Stimulated activated CD4-positive, alpha-beta T cell treated with anti-CD3 and anti-CD28 coated beads, Interleukin-4, amount 100 ng/mL, for 1 hour (primary cell): ENCODE measurements at places on chromosomes 3 and 15.

DNA sequence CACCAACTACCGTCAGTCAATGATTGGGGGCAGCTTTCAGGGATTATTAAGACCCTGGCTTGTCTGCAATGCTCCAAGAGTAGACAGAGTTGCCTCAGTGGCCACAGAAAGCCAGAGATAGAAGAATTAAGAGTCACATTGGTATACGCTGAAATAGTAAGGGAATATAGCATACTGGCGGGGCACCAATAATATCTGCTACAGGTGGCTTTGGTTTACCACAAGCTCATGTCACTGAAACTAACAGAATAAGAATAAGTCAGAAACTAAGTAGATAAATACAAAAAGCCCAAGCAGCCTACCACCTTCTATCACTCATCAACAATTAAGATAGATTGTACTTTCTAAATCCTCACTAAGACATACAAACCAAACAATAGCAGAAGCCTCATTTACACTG, 2.5 kb upstream of the FHIT start:
- no peak for DNase-seq

- DNase-seq: no peak
These were observed 13.1 kb downstream of the ROBO2 start for GRCh38 chr3:77052733-77053670.

DNA sequence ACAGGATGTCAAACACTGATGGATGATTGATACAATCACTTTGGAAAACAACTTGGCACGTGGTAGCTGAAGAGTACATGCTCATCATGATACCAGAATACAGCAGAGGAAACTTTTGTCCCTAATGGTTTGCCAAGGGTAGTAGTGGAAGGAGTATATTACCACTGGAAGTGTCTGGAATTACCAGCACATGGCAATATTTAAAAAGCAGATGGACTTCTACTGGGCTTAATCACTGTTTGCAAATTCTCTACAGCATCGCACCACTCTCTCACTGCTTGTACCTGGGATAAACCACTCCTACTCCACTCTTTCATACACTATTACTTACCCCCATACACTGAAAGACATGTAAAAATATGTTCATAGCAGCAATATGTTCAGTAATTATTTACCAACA, 19.6 kb upstream of the GP5 start:
- DNase-seq: no peak

DNA sequence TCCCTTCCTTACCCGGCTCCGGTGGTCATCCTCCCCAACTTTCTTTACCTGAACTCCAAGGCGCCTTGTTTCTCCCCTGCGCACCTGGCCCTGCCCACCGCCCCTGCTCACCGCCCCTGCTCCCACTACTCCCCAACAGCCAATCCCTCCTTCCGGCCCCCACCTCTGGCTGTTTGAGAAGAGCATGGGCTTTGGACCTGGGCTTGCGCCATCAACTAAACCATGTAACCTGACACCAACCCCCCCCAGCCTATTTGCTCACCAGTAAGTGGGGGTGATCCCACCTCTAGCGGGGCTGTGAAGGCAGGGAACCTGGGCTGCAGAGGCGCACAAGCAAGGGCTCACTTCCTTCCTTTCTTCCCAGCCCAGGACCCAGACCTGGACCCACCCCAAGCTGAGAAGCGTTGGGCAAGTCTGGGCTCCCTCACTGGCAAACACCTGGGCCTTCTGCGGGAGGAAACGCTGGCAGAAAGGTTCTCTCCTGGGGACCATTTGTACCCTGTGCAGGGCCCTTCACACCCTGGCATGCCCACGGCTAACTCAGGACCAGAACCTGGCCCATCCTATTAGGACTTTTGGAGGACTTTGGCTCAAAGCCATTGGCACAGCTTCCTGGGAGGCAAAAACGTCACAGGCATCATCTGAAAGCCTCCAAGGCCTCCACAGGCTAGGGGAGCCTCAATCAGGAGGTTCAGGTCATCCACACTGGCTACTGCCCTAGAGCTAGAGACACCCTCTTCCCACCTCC, at the start of gene PLXNB1:
TSS of gene PLXNB1 (minus strand) at position 127 of the 748 bp plus-strand sequence. CDS start 5,475 bp downstream, outside the sequence.
- peak; percentile 27 for DNase-seq

DNA sequence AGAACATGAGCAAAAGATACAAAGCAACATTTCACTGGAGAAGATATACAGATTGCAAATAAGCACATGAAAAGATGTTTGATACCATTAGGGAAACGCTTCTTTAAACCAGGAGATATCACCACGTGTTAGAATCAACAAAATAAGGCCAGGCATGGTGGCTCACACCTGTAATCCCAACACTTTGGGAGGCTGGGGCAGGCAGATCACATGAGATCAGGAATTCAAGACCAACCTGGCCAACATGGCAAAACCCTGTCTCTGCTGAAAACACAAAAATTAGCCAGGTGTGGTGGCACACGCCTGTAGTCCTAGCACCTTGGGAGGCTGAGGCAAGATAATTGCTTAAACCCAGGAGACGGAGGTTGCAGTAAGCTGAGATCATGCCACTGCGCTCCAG, 20.5 kb upstream of the MUC20 start:
- no peak for DNase-seq

DNA sequence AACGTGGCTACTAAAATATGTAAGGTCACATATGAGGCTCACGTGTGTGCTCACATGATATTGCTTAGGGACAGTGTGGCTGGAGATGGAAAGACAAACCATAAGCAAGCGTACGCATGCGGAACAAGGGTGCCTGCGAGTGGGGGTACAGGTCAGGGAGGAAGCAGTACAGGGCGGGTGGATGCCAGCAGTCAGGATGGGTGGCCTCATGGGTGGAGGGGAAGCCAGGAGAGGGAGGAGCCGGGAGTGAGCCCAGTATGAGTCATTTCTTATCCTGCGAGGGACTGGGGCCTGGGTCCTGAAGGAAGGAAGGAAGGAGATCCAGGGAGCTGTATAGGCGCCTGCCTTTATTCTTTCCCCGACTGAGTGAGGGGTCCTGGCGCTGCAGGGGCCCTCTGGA, 42.0 kb upstream of the CGNL1 start:
- no peak for DNase-seq

DNA sequence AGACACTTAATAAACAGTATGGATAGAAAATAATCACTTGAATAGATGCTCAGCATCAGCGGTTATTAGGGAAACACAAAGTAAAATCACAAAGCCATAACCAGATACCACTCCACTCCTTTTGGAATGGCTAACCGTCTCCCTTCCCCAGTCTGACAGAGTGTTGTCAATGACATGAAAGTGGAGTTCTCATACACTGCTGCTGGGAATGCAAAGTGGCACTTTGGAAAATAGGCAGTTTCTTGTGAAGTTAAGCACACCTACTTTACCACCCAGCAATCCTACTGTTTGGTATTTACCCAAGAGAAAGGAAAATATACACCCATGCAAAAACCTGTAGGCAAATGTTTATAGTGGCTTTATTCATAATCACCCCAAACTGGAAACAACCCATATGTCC, 81.0 kb upstream of the KLHL25 start:
- DNase-seq: no peak

GRCh38 chr15:100867433-100867832, 12.2 kb upstream of the ALDH1A3 start:
- no peak for DNase-seq

DNA sequence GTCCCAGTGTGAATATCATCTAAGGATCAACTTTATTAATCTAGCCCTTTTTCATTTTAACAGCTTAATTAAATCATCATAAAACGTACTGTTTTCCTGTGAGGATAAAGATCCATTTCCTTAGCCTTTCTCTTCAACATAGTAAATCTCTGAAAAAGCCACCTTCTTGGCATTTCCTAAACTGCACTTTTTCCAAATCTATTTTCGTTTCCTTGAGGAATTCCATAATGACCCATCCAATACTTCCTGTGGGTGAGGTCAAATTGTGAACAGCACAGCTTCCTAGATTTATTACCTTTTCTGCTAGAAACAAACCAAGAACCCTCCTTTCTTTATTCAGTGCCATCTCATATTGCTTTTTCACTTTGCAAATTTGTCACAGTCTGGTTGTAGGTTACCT, 129.4 kb upstream of the CNTN4 start:
- DNase-seq: no peak

GRCh38 chr15:91922646-91923547, 69.4 kb downstream of the SLCO3A1 start:
- DNase-seq: no peak

DNA sequence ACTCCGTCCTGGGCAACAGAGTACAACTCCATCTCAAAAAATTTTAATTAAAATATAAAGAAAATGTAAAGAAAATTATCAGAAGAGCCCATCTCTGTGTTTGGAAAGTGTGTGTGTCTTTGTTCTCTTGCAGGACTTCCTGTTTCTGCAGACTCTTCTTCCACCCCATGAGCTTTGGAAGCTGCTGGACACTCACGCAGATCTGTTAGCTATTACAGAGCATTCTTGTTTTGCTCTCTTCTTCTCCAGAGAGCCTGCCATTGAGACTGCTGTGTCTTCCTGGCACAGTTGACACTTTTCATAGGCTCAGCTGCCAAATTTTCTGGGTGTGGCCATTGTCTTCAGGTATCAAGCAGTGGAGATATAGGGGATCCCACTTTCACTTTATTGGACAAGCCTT, 6.0 kb upstream of the CCR8 start:
- no peak for DNase-seq

GRCh38 chr3:15307580-15307979, 24.8 kb downstream of the SH3BP5 start:
- DNase-seq: no peak

DNA sequence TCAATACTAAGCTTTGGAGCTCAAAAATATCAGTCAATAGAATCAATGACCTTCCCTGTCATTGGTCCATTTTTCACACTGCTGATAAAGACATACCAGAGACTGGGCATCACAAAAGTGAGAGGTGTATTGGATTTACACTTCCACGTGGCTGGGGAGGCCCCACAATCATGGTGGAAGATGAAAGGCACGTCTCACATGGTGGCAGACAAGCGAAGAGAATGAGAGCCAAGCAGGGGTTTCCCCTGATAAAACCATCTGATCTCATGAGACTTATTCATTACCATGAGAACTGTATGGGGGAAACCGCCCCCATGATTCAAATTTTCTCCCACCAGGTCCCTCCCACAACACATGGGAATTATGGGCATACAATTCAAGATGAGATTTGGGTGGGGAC, 81.9 kb downstream of the ANXA2 start:
- DNase-seq: no peak

DNA sequence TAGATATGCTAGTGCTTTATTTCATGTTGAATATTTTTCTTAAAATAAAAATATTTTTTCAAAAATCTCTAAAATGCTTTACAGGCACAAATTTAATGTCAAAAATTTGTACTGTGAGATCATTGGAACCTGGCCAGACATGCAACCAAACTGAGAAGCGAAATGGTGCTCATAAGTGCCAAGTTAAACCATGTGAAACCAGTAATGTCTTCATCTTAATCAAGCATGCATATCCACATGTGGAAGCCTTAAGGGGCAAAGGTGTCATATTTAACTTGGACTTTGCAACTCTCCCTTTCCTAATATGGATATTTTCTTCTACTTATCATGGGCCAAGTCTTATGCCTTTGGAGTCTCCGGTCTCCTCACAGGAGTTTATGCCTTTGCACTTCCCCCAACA, 208.9 kb upstream of the COL8A1 start:
- DNase-seq: no peak

GRCh38 chr3:192413461-192413860, 313.9 kb downstream of the FGF12 start:
- DNase-seq: no peak

DNA sequence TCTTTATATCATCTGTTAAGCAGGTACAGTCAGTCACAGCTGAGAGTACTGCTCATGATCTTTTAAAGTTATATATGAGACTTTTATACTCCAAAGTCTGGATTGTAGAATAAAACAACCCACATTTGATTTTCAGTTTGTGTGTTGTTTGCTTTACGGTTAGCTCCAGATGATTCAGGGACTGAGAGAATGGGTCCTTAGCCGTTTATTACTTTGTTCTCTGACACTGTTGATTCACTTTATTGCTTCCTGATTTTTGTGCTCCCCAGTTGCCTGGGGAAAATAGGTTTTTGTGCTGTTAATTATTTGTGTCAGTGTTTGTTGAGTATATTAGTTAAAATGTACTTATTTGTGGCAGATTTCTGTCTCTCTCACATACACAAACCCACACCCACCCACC, 8.6 kb upstream of the EBLN2 start:
- DNase-seq: no peak

- no peak for DNase-seq
These were observed 122.4 kb downstream of the LSAMP start for GRCh38 chr3:116322750-116323375.

DNA sequence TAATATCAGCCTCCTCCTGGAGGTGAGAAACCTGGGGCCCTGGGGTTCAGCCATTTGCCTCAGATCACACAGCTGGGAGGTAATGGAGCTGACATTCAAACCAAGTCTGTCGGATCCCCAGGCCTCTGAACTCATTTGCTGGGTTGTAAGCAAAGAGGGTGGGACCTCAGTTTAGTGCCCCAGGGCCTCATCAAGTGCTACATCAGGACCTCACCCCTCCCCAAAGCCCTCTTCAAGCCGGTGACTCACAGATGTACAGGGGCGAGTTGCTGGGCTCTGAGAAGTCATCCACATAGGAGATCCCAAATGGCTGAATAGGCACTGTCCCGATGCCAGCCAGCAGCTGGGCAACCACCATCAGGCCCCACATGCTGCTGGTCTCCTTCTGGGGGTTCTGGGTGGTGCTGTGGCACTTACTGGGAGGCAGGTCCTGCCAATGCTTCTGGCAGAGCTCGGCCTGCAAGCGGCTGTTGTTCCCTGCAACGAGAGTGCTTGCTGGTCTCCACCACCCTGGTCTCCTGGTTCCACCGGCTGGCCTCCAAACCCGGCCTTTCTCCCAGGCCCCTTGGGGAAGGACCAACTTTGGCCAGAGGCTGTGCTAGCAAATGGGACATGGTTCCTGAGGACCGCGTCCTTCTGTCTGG, 59.2 kb upstream of the RAB6B start:
- no peak for DNase-seq
